Stimulated activated CD8-positive, alpha-beta memory T cell treated with anti-CD3 and anti-CD28 coated beads, Interleukin-4, amount 100 ng/mL, for 24 hours (primary cell): ENCODE measurements at places on chromosomes 3 and 15.
A peak's percentile ranks its signal among the peaks of the same experiment; 100 is the strongest.

GRCh38 chr3:24678021-24678420, 183.4 kb upstream of the THRB start:
- no peak for DNase-seq

- no peak for DNase-seq
Observed at GRCh38 chr3:174002543-174002942, 605.0 kb downstream of the NLGN1 start.

- no peak for DNase-seq
Observed at GRCh38 chr3:187612656-187613055, 57.5 kb downstream of the SST start.

DNA sequence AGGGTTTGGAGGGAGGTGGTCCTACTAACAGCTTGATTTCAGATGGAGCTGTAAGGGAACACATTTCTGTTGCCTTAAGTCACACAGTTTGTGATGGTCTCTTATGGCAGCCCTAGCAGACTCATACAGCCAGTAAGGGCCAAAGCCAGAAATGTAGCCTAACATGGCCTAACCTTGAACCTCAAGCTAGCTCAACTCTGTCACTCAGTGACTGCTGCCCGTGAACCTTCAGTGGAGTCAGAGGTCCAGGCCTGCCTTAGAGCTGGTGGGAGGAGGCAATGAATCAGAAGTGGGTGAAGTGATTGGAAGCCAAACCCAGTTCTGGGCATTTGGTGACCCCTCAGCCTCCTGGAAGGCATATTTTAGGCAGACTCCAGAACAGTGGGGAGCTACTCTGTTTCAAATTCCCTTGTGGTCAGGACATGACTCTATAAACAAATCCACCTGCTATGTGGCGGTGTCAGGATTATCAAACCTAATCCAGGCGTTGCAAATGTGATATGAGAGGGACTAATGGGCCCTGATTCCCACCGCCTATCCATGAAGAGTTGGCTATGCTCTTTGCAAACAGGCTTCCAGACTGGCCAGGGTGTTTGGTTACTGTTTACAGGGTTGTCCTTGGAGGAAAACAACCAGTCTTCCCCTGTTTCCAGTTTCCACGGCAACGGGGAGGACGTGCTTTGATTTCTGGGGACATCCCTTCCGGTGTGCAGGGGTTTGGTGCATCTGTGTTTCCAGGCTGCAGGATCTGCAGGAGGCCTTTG, 105.9 kb upstream of the AGBL1 start:
- DNase-seq, result no peak

DNA sequence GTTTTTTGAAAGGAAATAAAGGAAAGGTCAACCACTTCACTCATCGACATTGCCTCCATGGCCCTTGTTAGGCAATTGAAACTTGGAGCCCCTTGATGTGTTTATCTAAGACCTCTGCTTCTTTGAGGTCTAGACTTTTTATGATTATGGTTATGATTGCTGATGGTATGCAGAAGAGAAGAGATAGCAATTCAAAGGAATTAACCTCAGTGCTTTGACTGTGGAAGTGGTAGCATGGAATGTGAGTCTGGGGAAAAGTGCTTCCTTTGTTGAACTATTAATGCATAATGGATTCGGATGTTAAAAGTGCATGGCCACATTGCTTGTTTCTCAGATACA, 46.1 kb downstream of the FNDC3B start:
- DNase-seq, result no peak

- DNase-seq, result no peak
Observed at GRCh38 chr15:64695561-64695992, 79.8 kb downstream of the RBPMS2 start.

GRCh38 chr3:34005886-34006285, 207.5 kb downstream of the PDCD6IP start:
- DNase-seq, result no peak

GRCh38 chr3:152225201-152225600, 43.5 kb upstream of the MBNL1 start:
- no peak for DNase-seq

GRCh38 chr3:69683082-69683806, 56.0 kb upstream of the MITF start:
- DNase-seq, result no peak

GRCh38 chr3:121330118-121330517, 215.7 kb downstream of the POLQ start:
- DNase-seq, result no peak

GRCh38 chr3:138426211-138426610, 8.2 kb upstream of the ESYT3 start:
- no peak for DNase-seq

- no peak for DNase-seq
Observed at GRCh38 chr3:133196527-133196926, 158.3 kb downstream of the TMEM108 start.

GRCh38 chr3:58178528-58179234, 32.1 kb downstream of the DNASE1L3 start:
- no peak for DNase-seq

DNA sequence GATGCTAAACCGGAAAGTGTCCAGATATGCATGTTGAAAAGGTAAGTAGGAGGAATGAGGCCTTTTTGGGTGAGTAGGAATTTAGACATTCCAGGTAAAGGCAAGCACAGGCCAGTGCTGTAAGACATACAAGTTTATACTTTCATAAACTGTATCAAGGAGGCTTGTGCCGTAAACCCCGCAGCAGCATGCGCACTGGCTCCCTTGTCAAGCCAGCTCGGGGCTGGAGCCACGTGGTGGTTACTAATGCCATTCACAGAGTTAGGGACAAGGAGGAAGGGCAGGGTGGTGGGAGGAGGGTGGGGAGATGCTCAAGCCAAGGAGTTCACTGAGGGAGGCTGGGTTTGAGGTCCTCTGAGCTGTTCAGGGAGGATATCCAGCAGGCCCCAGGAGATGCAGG, 35.8 kb downstream of the PLD1 start:
- DNase-seq, result no peak

GRCh38 chr15:58923696-58924300, 9.7 kb downstream of the SLTM start:
- DNase-seq, result no peak

GRCh38 chr15:70473581-70474370, 289.6 kb downstream of the UACA start:
- DNase-seq, result no peak

DNA sequence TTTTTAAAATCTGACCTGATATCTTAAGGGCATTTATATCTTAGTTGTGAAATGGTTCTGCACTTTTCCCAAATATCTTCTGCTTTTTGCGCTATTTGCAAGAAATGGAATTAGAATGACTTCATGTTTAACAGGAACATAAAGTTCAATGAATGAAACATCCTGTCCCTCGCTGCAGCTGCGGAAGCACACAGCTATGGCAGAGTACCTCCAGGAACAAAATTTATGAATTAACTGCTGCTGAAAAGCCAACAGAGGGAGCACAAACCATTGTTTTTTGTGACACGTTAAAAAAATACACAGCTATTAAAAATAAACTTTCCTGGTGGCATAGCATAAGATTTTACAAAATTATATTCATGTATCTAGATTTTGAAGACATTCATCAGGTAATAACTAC, 404.4 kb upstream of the MDFIC2 start:
- no peak for DNase-seq

DNA sequence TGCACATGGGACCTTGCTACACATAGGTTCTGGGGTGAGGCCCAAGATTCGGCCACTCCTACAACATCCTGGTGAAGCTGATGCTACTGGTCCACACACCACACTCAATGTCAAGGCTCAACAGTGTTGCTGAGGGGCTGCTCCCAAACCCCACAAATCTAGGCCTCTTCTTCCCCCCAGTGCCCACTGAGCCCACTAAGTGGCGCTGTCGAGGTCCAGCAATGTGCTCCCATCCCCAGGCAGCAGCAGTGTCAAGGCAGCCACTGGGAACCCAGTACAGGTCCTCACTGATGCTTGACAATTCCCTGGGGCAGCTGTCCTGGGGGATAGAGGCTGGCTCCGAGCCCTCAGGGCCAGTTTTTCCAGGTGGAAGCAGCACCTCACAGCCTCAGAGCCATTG, 21.5 kb downstream of the SCN5A start:
- no peak for DNase-seq

DNA sequence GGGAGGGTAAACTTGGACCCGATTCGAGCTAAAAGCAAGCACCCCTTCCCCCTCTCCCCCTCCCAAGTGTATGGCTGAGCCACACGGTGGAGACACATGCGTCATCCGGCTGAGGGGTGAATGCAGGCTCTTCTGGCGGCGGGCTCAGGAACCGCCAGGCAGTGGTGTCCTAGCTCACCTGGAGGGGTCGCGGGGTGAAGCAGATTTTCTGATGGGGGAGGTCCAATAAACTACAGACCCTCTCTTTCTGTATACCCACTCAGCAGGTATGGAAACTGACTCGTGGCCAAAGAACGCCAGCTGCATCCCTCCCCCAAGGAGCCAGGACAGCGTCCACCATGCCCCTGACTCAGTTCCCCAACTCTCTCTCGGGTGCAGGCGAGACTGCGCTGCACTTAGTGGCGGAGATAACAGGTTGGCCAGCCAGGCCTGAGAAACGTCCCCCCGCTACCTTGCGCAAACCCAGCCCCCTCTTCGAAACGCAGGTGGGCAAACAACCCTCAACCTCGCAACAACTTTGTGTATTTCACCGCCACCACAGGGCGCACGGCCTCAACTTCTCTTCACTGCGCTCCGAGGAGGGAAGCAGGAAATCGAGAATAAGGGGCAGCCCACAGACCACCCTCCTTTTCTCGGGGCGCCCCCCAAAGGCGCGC, 1.3 kb downstream of the MAGI1 start:
- DNase-seq, result no peak

DNA sequence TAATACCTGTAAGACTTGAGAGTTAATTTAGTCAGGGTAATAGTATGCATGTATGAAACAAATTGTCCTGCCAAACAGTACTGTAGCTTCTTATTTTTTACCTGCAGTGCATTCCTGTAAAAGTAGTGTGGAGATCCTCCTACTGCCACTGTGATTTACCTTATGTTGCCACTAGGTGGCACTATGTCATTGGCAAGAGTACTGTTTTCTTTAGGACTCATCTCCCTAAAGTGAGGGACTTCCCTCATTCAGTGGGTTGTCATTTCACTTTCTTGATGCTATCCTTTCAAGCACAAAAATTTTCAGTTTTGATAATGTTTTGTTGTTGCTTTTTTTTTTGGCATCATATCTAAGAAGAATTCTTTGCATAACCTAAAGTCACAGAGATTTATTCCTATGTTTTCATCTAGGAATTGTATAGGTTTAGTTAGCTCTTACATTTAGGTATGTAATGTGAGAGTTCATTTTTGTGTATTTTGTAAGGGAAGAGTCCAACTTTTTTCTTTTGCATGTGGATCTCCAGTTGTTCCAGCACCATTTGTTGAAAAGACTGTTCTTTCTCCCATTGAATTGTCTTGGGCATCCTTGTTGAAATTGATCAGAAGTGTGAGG, 105.7 kb downstream of the AKAP13 start:
- DNase-seq, result peak; percentile 28

DNA sequence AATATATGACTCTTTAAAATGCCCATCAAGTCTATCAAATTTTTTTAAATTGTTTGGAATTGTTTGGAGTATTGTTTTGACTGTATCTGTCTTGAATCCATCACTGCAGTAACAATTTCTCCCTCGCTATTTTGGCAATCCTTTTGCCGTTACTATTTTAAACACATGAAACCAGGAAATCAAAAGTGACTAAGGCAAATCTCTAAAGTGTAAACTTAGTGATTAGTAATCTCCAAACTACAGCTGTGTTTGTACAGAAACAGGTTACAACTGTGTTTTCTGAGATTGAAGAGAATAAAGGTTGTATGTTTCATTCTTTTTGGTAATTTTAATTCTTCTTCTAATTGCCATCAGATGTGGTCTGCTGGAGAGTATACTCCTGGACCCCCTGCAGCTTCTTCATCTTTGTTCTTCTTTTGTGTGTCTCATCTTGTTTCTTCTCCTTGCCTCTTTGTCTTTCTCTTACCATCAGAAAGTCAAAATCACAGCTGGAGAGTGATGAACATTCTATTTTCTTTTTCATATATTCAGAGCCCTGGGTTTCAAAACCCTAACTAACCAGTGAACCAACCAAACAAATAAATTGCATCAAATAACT, 465.4 kb downstream of the RBMS3 start:
- DNase-seq, result no peak

GRCh38 chr3:186386883-186387560, 25.0 kb upstream of the DGKG start:
- no peak for DNase-seq
